ENCODE measurements at places on chromosomes 2 and 18. TPM values are rescaled to one million over a fixed set of nuclear protein-coding genes. Genes with fewer than 3 reads are reported as not detected.

- no peak for DNase-seq
Observed at GRCh38 chr2:178309541-178309940, 115.2 kb downstream of the OSBPL6 start.

DNA sequence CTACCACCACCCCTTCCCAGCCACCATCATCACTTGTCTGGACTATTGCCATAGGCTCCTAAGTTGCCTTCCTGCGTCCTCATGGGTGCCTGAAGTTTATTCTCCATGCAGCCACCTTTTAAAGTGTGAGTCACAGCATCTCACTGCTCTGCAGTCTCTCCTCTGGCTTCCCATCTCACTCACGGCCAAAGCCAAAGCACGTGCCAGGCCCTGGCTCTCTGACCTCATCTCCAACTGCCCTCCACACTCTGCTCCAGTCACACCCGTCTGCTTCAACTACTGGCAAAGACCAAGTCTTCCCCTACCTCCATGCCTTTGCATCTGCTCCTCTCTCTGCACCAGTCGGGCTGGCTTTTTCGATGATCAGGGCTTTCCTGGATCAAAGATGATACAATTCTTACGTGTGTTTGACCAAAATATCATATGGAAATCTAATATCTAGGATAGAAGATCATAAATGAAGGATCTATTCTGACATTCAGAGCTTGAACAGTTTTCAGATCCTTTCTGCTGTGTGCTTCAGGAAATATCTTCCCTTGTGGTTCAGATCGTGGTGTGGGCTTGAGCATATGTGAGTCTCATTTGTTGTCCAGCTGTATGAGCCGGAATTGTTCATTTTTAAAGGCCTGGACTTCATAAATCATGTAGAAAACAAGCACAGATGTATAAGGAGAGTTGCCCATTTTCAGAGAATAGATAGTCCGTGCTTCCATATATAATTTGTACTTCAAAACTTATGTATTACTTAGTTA is 175.6 kb downstream of the PRKCE start:
- no peak for DNase-seq

GRCh38 chr18:6203791-6204190 is 210.9 kb downstream of the L3MBTL4 start:
- DNase-seq, result no peak

DNA sequence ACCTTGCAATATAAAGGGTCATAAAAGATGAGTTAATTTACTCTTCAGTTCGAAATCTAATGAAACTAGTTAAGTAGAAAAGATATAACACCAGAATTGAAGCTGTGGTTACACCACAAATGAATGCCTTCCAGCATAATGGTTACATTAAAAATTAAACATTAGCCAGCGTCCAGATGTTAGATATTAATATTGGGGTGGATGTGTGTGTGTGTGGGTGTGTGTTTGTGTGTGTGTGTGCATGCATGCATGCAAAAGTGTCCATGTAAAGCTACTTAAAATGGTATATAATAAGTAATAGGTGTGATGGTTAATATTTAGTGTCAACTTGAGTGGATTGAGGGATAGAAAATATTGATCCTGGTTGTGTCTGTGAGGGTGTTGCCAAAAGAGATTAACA is 170.4 kb upstream of the FN1 start:
- DNase-seq, result no peak

GRCh38 chr18:27361477-27361876 is 176.4 kb upstream of the CHST9 start:
- DNase-seq, result no peak

DNA sequence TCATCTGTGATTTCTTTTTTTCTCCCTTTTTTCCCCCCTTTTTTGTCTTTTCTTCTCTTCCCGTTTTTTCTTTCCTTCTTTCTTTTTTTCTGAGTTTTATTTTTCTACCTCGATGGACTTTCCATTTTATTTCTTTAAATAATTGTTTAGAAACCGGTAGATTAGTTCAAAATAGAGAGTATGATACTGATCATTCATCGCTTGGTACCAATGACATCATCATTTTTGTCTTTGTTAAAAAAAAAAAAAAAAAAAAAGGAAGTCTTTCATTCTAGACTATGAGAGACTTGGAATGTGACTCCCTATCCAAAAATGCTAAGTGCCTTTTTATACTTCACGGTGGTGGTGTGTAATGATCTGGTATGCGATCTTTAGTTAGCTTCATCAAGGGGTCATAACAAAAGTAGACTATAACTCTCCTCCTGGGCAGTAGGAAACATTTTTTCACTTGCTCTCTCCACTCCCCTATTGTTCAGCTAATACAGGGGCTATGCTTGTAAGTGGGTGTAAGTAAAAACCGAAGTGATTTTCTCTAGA is 1517.5 kb upstream of the ZEB2 start:
- DNase-seq, result no peak

GRCh38 chr2:148021059-148021861 is at the start of gene MBD5:
Gene MBD5 (plus strand): TSS chr2:148021091.
- DNase-seq, result peak; percentile 69

- no peak for DNase-seq
Observed at GRCh38 chr18:37122877-37123276, 293.9 kb downstream of the KIAA1328 start.

GKN2 gene
- not detected for total RNA-seq

DNA sequence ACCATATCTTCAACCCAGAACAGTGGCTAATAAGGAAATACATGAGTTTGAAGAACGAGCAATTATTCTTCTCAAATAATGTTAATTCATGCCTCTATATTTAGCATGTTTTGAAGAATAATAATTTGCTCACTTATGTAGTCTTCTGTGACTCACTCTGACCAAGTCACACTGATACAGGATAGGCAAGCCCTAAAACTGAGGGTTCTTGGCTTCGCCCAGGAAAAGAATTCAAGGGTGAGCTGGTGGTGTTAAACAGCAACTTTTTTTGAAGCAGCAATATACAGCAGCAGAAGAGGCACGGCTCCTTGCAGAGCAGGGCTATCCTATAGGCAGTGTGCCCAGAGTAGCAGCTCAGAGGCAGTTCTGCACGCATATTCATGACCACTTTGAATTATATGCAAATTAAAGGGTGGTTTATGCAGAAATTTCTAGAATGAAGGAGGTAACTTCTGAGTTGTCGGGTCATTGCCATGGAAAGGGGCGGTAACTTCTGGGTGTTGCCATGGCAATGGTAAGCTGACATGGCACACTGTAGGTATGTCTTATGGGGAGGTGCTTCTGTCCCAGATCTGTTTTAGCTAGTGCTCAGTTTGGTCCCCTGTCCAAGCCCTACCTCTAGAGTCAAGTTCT is 200.6 kb downstream of the RND3 start:
- no peak for DNase-seq

DNA sequence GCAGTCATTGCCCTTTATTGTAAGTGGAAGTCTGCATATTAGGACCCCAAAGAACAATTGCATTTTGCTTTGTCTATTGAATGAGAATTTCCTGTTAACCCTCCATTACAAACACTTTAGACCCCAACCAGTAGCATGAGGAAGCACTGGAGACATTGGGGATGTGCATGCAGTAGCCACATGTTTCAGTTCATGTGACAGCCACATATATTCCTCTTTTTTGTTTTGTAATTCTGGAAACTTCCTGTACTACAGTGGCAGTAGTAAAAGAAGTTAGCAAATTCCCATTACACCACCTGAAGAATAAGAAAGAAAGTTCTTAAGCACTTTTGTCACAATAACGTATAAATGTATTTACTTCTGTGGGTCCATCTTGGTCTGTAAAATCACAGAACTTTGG is 281.1 kb upstream of the SLC14A2 start:
- DNase-seq, result no peak

DNA sequence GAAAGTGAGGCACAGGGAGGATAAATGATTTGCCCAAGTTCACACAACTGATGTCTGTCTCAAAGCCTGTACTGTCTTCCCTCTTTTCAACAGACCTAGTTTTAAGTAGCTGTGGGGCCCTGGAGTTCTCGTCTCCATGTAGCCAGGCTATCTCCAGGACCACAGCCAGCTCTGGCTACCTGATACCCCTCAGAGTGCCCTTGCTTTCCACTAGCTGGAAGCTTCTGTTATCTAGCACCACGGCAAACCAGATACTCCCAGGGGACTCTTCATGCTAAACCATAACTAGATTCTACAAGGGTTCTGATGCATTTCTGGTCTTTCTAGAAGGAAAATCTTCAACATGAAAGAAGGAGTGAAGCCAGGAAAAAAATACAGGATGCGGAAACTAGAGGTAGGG is 137.3 kb downstream of the GALNT14 start:
- DNase-seq, result no peak

DNA sequence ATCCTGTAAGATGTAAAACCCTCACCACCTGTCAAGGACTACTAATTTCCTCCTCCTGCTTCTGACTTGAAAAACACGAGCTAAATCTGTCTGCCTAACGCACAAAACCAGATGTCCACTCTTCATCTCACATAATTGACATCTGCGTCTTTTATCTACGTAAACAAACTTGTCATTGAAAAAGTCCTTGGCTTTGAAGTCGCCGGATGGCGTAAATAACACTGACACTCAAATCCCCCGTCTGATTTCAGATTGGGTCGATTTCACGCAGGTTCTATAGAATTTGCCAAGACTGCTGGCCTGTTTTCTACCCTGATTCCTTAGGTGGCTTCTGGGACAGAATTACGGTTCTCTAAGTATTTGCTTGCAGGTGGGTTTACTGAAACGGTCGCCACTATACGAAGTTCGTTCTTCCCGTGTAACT is 539 bp upstream of the MOB4 start:
- DNase-seq, result no peak

- DNase-seq, result no peak
Observed at GRCh38 chr18:32623563-32623962, 149.3 kb downstream of the KLHL14 start.

- DNase-seq, result no peak
Observed at GRCh38 chr2:170088776-170089175, 89.2 kb upstream of the MYO3B start.

- DNase-seq, result peak; percentile 57
Observed at GRCh38 chr2:181036848-181037603, 56.6 kb downstream of the UBE2E3 start.

DNA sequence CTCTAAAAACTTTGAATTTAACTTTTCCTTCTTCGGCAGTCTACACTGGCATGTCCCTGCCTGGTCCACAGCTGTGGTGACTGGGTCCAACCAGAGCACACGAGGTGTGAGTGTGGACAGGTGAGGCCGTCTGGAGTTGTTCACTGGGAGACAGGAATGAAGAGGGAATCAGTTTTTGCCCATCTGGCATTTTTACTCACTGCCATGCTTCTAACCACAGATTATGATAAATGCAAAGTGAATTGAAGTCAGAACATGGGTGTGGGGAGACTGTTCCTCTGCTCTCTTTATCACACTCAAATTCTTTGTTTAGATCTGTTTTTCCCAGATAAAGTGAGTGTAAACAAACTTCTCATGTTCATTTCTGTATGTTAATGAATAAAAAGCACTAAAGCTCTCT is 54.7 kb upstream of the PIEZO2 start:
- DNase-seq, result no peak

DNA sequence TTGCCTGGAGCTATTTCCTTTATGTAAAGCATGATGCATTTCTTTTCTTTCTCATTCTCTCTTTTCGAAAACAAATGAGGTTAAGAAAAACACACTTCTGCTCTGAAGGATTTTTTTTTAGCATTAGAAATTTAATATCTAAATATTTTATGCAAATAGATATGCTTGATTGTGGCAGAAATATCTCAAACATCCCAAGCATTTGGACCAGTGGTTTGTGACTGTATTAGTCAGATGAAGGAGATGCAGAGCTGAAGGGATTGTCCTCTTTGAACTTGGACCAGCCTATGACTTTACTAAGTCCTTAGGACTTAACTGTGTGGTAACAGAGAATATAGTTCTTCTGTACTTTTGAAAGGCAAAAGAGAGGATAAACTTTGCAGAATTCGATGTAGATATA is 335.9 kb upstream of the NT5C1B start:
- DNase-seq, result no peak

DNA sequence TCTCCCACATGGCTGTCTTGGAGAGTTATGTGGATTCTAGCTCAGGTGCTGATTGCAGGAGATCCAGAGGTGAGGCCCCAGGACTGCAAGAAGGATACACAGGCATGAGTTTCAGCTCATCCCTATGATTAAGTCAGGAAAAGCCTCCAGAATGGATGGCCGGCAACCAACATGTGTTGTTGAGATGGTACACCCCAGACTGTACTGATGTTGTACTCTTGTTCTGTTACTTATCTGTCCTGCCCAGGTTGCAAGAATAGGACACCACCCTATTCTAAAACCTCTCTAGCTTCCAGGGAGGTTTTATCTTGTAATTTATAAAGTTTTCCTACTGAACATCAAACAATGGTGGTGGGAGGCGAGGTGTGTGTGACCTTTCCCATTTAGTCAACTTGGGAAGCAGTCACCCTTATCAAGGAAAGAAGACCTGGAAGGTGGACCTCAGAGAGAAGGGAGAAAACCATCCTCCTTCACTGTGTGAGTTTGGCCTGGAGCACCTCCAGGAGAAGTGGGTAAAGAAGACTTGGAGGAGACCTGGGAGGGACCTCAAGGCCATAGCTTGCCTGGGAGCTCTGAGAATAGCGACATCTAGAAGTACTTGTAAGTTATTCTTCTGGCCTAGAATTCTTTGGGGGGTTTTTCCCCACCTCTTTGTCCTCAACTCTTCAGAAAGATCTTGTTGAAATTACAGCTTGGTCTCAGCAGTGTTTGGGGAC is 8.6 kb downstream of the FAM124B start:
- DNase-seq, result no peak

- no peak for DNase-seq
Observed at GRCh38 chr2:162826921-162827320, 11.6 kb downstream of the KCNH7 start.

DNA sequence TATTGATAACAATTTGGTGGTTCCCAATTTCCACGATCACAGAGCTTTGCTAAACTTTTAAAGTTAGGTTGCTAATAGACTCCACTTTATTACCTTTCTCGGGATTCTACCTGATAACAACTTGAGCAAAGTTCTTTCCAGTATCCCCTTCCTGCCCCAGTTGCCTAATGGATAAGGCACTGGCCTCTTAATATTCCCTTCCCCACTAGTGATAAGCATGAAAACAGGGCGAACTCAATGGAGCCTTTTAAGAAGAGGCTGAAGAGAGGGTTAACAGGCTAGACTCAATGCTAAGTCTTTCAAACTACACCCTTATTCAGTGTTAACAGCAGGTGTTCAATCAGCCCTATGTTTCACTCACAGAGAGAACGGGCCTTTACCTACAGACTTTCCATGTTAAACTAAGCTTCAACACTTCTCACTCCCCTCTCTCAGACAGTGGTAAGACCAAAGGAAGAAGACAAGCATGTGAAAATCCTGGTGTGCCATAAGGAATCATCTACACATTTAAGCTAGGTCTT is 75.8 kb downstream of the ANKRD44 start:
- DNase-seq, result no peak

GRCh38 chr2:71720596-71721361 is 267.4 kb downstream of the DYSF start:
- no peak for DNase-seq

GRCh38 chr2:98172150-98172765 is 85.3 kb downstream of the VWA3B start:
- DNase-seq, result no peak

GRCh38 chr2:188884517-188884916 is 89.7 kb upstream of the COL3A1 start:
- no peak for DNase-seq

GRCh38 chr2:137992039-137992646 is 27.9 kb downstream of the HNMT start:
- DNase-seq, result no peak

Measured in activated CD8-positive, alpha-beta T cell treated with anti-CD3 and anti-CD28 coated beads for 36 hours (primary cell).